ENCODE measurements at places on chromosomes 11 and 22.

GRCh38 chr11:45161252-45162063 lies 15.0 kb downstream of the PRDM11 start:
- peak; percentile 61 for DNase-seq

DNA sequence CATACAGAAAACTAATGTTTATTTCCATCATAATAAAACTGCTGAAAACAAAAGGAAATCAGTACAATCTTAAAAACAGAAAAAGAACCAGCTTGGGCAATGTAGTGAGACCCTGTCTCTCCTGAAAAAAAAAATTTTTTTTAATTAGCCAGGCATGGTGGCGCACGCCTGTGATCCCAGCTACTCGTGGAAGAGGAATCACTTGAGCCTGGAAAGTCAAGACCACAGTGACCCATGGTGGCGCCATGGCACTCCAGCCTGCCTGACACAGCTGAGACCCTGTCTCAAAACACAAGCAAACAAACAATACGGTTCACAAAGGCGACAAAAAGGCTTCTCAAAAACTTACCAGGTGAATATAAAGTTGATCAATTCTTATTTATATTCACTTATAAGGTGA lies 289.7 kb downstream of the BRD1 start:
- DNase-seq, result no peak

DNA sequence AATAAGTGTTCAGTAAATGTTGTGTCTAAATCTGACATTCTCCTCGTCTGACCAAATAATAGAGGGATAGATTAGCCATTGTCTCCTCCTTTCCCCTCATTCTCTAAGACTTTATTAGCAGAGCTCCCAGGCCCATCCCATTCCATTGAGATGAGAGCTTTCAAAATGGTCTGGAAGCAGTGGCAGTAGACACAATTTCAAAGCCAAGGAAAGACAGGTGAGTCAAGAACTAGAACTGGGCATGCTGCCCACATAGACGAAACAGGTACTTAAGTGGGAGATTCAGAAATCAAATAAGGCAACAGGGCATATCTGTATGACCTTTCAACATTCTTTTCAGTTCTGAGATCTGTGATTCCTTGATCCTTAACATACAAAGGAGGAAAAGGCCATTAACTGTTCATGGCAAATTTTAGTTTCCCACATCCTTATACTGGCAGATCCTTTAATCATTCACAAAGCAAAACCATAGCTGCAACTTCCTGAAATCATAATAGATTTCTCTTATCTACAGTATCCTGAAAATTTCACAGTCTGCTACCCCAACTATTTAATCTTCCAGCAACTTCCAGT lies 96.6 kb upstream of the KCNA4 start:
- no peak for DNase-seq

GRCh38 chr11:119363081-119363850 lies 16.8 kb upstream of the MFRP start:
- peak; percentile 18 for DNase-seq

DNA sequence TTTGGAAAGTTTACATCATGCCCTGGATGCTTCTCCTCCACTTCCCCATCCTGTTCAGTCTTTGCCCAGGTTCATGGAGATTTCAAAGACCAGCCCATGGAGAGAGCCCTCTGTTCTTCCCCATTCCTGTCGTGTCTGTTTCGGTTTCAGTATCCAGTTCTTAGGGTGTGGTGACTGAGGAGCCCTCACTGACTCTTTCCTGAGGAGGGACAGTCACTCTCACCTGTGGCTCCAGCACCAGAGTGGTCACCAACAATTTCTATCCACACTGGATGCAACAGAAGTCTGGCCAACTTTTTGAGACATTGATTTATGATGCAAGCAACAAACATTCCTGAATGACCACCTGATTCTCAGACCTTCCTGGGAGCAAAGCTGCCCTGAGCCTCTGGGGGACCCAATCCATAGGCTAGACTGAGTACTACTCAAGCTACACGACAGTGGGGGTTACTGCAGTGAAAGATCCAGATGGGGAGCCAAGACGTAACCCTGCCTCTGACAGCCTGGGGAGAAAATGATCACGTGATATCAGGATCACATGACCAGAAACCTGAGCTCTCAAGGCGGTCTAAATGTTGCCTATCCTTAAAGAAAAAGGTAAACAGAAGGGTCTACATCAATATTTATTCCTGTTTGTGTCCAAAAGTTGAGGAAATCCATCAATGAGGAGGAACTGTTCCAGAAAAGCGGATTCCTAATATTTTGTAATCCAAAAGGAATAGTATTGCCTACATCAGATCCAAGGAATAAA lies 76.2 kb upstream of the VPREB1 start:
- no peak for DNase-seq

DNA sequence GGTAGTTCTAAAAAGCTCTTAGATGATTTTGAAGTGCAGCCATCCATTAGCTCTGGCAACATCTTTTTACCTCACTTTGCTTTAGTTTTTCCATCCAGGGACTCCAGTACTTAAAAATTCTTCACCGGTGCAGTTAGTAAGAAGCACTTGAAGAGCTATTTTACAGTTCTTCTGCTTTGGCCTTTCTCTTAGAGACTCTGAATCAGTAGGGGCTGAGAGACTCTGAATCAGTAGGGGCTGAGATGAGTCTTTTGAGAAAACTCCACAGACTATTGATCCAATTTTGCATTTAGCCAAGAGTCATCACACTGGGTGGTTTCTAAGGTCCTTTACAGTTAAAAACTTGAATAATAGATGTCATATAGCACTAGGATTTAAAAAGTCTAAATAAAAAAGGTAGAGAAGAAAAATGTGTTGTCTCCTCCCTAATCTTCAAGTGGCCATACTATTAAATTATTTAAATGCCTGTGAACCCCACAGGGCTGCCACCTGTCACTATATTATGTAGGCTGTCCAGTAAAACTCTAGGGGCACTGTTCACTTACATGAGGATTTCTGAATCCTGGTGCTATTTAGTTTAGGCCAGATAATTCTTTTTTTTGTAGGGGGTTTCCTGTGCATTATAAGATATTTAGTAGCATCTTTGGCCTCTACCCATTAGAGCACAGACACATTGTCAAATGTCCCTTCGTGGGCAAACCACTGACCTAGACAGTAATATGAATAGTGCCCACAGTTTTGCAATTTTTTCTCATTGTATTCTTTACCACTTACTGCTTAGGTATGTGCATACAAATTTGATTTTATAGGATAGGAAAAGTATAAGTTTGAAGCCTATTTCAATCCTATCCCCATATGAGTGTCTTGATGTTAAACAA lies 26.3 kb upstream of the HIKESHI start:
- DNase-seq, result no peak

DNA sequence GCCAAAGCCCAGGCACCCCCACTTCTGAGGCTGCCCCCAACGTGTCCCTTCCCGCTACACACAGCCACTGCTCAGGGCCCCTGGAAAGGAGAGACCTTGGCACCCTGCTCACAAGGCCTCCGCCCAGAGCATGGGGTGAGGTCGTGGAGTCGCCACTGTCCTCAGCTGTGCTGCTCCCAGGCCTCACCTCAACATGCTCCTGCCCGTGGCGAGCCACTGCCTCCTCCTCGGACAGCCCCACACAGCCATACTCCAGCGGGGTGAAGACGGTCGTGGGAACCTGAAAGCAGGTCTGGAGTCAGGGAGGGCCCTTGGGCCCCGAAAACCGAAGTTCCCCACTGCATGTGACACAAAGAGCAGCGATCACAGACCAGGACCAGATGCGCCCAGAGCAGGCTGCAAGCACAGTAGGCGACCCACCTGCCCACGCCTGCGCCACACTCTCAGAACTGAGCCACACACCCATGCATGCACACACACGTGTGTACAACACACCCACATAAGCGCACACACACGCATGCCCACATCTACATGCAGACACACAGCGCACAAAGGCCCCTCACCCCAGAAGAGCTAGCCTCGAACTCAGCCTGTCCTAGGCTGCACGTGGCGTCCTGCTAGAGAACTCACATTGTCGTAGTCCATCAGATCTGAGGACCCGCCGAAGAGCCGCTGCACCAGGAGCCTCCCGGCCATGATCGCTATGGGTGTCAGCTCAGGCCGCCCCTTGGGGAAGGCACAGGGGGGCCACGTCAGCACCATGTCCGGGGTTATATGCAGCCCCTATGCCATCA lies 25.5 kb upstream of the GNB1L start:
- DNase-seq, result peak; percentile 18

GRCh38 chr11:64391839-64392238 lies 32.9 kb downstream of the RPS6KA4 start:
- no peak for DNase-seq

- DNase-seq, result no peak
Observed at GRCh38 chr11:29129844-29130243, 887.0 kb downstream of the KCNA4 start.

- no peak for DNase-seq
Observed at GRCh38 chr11:44505581-44506054, 59.8 kb upstream of the CD82 start.

GRCh38 chr11:134060316-134060715 lies 8.6 kb upstream of the JAM3 start:
- DNase-seq, result no peak

DNA sequence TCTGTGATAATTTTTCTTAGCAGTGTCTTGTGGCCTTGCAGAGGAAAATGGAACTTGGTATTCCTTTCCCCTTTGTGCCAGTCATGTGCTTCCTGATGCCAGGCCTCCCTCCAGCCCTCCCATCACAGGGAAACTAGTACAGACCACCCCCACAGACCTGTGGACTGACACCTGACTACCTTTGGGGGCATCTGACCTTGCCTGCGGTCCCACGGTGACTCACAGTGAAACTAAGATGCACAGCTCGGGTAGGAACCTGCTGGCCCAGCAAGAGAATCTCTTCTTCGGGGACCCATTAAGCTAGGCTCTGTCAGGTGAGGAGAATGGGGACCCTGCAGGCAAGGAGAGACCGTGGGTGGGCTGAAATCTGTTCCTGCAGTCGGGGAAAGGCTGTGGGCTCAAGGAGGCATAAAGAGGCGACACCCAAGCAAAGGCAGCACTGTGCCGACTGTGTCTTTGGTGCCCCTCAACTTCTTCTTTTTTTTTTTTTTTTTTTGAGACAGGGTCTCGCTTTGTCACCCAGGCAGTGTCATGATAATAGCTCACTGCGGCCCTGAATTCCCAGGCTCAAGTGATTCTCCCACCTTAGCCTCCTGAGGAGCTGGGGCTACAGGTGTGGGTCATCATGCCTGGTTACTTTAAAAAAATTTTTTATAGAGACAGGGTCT lies 20.8 kb upstream of the PEX26 start:
- no peak for DNase-seq

DNA sequence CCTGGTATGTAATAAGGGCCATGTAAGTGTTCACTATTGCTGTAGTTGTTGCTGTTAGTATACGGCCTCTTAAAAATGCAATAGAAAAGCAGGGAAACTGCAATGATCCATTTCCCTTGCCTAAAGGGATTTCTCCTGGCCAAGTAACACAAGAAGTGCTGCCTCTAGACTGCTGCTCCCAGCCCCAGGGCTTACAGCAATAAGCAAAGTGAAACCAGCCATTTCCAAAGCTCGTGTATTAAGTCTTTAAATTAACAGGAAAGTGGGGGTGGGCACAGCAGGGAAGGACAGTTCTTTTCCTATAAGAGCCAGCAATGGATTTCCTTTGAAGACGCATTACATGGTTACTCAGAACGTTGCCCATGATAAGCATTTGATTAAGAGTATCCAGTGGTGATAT lies 36.9 kb upstream of the WT1 start:
- DNase-seq, result no peak

- DNase-seq, result no peak
Observed at GRCh38 chr22:17100621-17101020, 15.8 kb downstream of the IL17RA start.

GRCh38 chr22:35905894-35906293 lies 122.7 kb downstream of the RBFOX2 start:
- no peak for DNase-seq

GRCh38 chr11:92837595-92837994 lies 131.9 kb upstream of the MTNR1B start:
- DNase-seq, result no peak

DNA sequence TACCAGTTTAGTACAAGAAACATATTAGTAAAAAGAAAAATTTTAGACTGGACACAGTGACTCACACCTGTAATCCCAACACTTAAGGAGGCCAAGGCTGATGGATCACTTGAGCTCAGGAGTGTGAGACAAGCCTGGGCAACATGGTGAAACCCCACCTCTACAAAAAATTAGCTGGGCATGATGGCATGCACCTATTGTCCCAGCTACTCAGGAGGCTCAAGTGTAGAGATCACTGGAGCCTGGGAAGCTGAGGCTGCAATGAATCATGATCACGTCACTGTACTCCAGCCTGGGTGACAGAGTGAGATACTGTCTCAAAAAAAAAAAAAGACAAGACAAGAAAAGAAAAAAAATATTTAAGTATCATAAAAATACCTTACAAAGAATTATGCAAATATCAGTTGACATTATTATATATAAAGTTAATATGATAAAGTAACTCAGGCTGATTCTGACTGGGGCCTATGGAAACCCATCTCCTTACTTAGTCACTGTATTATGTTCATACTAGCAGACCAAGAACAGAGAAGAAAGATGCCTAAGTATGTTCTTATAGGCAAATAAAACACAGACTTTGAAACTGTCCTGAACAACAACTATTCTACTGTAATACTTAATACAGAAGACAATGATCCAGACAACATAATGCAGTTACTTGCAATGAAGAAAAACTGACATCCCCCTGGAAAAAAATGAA lies 27.3 kb downstream of the FAM168A start:
- DNase-seq, result no peak

- DNase-seq, result no peak
Observed at GRCh38 chr11:4066910-4067309, 27.7 kb upstream of the RRM1 start.

GRCh38 chr22:29629903-29630516 lies 26.6 kb downstream of the NF2 start:
- no peak for DNase-seq

- no peak for DNase-seq
Observed at GRCh38 chr22:39712081-39712480, 141.5 kb downstream of the CACNA1I start.

DNA sequence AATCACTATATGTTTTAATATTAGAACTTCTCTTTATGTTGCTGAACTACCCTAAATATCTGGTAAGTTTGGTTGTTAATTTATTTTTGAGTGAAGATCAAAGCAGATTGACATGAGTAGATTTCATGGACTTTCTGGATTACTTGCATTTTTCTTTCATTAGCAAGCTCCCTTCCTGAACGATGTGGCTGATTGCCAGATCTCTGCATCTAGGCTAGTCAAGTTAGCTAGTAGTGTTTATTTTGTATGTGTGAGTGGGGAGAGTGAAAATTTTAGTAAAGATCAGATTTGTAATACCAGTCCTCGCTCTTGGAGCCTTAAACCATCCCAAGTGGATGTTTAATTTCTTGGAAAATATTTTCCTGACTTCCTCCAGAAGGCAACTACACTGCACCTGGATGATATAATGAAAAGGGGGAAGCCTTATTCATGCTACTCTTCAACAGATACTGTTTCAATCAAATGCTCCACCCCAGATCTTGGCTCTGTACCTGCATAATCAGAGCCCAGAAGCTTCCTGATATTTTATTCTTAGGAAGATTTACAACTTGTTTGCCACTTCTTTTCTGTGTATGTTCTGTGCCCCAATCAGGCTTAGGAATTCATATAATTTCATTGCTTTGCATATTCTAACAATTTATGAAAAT lies 143.2 kb upstream of the GRIA4 start:
- no peak for DNase-seq

All from ELF-1 (cell line).